Smooth muscle cell of trachea (primary cell): ENCODE measurements at places on chromosomes 3 and 15. TPM values are rescaled to one million over a fixed set of nuclear protein-coding genes. Genes with fewer than 3 reads are reported as not detected.

Gene SLC12A1
- not detected in 2 replicates for total RNA-seq

Gene SYNPR
- not detected in 2 replicates for total RNA-seq

Gene CCDC39
- 0.15 and 0.17 TPM in 2 replicates for total RNA-seq

Gene IQGAP1
- 215 and 278 TPM in 2 replicates for total RNA-seq

Gene TF
- 0.17 TPM in 1 of 2 replicates, not detected in the other for total RNA-seq

Gene KNG1
- total RNA-seq, result not detected in 2 replicates

Gene MITF
- total RNA-seq, result 13.4 and 30.1 TPM in 2 replicates

Gene ITIH4
- total RNA-seq, result 0.44 and 3.3 TPM in 2 replicates

Gene DPH6
- total RNA-seq, result 10.9 and 20.9 TPM in 2 replicates

Gene ZBED2
- total RNA-seq, result not detected in 2 replicates

Gene CCR3
- 0.33 TPM in 1 of 2 replicates, not detected in the other for total RNA-seq

Gene ARPP21
- total RNA-seq, result not detected in 2 replicates

Gene CELF6
- 0.15 and 0.17 TPM in 2 replicates for total RNA-seq

Gene RHO
- total RNA-seq, result not detected in 2 replicates

Gene IFT80
- total RNA-seq, result 90.8 and 120 TPM in 2 replicates

Gene NUP210
- total RNA-seq, result under 0.01 TPM in 2 replicates

Gene SEMA3B
- total RNA-seq, result 26.0 and 88.5 TPM in 2 replicates

Gene IMPG2
- 0.29 and 0.33 TPM in 2 replicates for total RNA-seq

Gene ZNF502
- 3.6 and 6.0 TPM in 2 replicates for total RNA-seq

Gene ACTC1
- not detected in 2 replicates for total RNA-seq

Gene GALNT15
- total RNA-seq, result 17.9 and 93.0 TPM in 2 replicates

Gene SLC22A13
- total RNA-seq, result 0.73 and 1.2 TPM in 2 replicates

Gene ACKR2
- 0.15 and 0.17 TPM in 2 replicates for total RNA-seq

Gene PLCH1
- total RNA-seq, result under 0.01 and 0.17 TPM in 2 replicates

Gene CD200R1
- under 0.01 TPM in 1 of 2 replicates, not detected in the other for total RNA-seq

Gene CSTA
- 2.6 and 7.8 TPM in 2 replicates for total RNA-seq

Gene TMEM158
- 46.0 and 82.2 TPM in 2 replicates for total RNA-seq

Gene PPP4R2
- total RNA-seq, result 57.7 and 61.7 TPM in 2 replicates

Gene CADM2
- total RNA-seq, result 0.15 and 0.17 TPM in 2 replicates

Gene NR2E3
- total RNA-seq, result 0.29 TPM in 1 of 2 replicates, not detected in the other

Gene PPP1R14D
- total RNA-seq, result not detected in 2 replicates

Gene CRABP1
- not detected in 2 replicates for total RNA-seq

Gene SAMMSON
- not detected in 2 replicates for total RNA-seq

Gene RPL29
- total RNA-seq, result 1,028 and 1,056 TPM in 2 replicates

Gene GOLGA6B
- total RNA-seq, result not detected in 2 replicates

Gene VIPR1
- total RNA-seq, result 0.29 TPM in 1 of 2 replicates, not detected in the other

Gene CLDN18
- under 0.01 TPM in 1 of 2 replicates, not detected in the other for total RNA-seq

Gene CP
- 0.33 TPM in 1 of 2 replicates, not detected in the other for total RNA-seq

Gene ALDH1L1
- total RNA-seq, result not detected in 2 replicates

Gene MEF2A
- 42.2 and 49.9 TPM in 2 replicates for total RNA-seq

Gene IL5RA
- not detected in 2 replicates for total RNA-seq

Gene EXD1
- under 0.01 TPM in 1 of 2 replicates, not detected in the other for total RNA-seq

Gene PAQR9
- 0.15 and 0.17 TPM in 2 replicates for total RNA-seq

Gene TARS3
- total RNA-seq, result 24.3 and 24.6 TPM in 2 replicates

Gene TWF2
- 96.8 and 120 TPM in 2 replicates for total RNA-seq

Gene ATP10A
- total RNA-seq, result 3.5 and 5.8 TPM in 2 replicates

Gene GRIP2
- total RNA-seq, result 0.15 and 0.17 TPM in 2 replicates

Gene ACSBG1
- total RNA-seq, result under 0.01 TPM in 1 of 2 replicates, not detected in the other

Gene GREM1
- total RNA-seq, result 141 and 1,212 TPM in 2 replicates

Gene IL17RB
- under 0.01 and 0.17 TPM in 2 replicates for total RNA-seq

Gene ACKR4
- 32.6 and 33.6 TPM in 2 replicates for total RNA-seq

Gene C3orf49
- total RNA-seq, result not detected in 2 replicates

Gene CHRFAM7A
- under 0.01 and 0.17 TPM in 2 replicates for total RNA-seq

Gene TRH
- total RNA-seq, result not detected in 2 replicates

Gene MCTP2
- 18.9 and 19.6 TPM in 2 replicates for total RNA-seq

Gene OR5K2
- total RNA-seq, result not detected in 2 replicates
